ENCODE measurements at places on chromosomes 6 and 20. TPM values are rescaled to one million over a fixed set of nuclear protein-coding genes. Genes with fewer than 3 reads are reported as not detected.

The LATS1 gene
- total RNA-seq, result 21.6 TPM

The HSPA12B gene
- not detected for total RNA-seq

The MYLK4 gene
- 0.27 TPM for total RNA-seq

The STX16 gene
- total RNA-seq, result 55.1 TPM

The SPTLC3 gene
- total RNA-seq, result not detected

The SLC22A7 gene
- total RNA-seq, result not detected

The ZSCAN16 gene
- 5.0 TPM for total RNA-seq

The PRSS16 gene
- 14.5 TPM for total RNA-seq

The PPP1R18 gene
- 33.6 TPM for total RNA-seq

The SLC52A3 gene
- total RNA-seq, result 10.2 TPM

The ULBP3 gene
- total RNA-seq, result 18.4 TPM

The SDCBP2 gene
- 3.4 TPM for total RNA-seq

The MAP1LC3A gene
- not detected for total RNA-seq

The B3GAT2 gene
- total RNA-seq, result not detected

The RBBP9 gene
- 10.3 TPM for total RNA-seq

The TAGAP gene
- total RNA-seq, result 0.30 TPM

The TMEM170B gene
- 1.0 TPM for total RNA-seq

The RBM24 gene
- 3.3 TPM for total RNA-seq

The CD109 gene
- 42.1 TPM for total RNA-seq

The TBX18 gene
- 14.4 TPM for total RNA-seq

The ZC2HC1B gene
- total RNA-seq, result not detected

The THEMIS gene
- total RNA-seq, result 0.20 TPM

The NNAT gene
- not detected for total RNA-seq

The NFATC2 gene
- 5.0 TPM for total RNA-seq

The C6orf120 gene
- total RNA-seq, result 20.6 TPM

The SNAI1 gene
- 13.4 TPM for total RNA-seq

The LAMA2 gene
- total RNA-seq, result 8.2 TPM

The WFDC12 gene
- not detected for total RNA-seq

The LINC00237 gene
- total RNA-seq, result not detected

The LAMA4 gene
- 2.2 TPM for total RNA-seq

The OR11A1 gene
- total RNA-seq, result not detected

The GRM1 gene
- not detected for total RNA-seq

The TGM3 gene
- not detected for total RNA-seq

The BHLHE23 gene
- total RNA-seq, result not detected
